ENCODE measurements at places on chromosomes 6 and 20.

GRCh38 chr6:131754088-131754487 lies 43.3 kb upstream of the CTAGE9 start:
- no peak for DNase-seq

DNA sequence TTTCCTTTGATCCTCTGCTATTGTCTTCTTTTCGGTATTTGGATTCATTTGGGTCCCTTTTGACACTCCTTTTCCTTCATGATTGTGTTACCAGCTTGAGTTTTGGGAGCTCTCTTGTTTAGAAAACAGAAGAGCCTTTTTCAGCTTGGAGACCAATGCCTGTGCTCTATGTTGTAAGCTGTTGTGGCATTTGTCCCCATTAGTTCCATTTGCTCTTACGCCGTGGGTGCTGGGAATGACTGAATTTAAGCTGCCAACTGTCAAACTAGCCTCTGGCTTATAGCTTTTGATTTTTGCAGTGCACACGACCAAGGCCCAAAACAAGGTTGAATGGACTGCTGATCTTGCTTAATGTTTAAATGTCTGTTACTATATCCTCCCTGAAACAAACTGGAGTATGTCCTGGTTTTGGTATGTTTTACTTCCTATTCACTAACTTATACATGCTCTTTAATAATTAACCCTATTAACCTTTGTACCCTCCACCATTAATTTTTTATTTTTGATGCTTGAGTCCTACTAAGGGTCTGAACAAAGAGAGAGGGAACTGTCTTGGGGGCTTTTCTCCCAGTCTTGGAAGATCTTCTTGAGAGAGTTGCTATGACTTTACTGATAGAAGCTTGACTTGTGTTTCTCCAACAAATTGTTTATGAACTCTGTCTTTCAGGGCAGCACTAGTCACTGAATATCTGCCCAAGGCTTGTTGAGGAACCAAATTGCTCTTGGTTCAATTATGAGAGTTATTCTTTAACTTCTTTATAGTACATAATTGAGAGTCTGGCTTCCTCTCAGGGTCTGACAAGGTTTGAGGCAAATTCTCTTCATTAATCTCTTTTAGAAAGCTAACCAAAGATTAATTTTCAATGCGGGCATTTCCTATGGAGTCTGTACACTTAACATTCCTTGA lies 100.3 kb upstream of the SIRPG start:
- no peak for DNase-seq

GRCh38 chr20:31987744-31988143 lies 19.8 kb downstream of the XKR7 start:
- no peak for DNase-seq

DNA sequence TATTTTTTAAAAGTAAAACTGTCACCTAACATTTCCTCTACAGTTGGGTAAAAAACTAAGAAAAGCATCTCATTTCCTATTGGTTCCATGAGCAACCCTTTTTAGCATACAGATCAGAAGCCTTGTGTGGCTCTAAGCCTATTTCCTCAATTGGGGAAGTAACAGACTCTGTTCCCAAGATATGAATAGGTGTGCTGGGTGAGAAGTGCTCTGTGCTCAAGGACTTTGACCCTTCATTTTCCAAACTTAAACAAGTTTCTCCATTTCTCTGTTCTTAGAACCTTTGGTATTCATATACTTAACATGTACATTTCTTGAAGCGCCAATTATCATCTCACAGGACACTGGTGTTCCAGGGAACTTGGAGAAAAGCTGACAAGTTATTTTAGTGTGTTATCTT lies 24.1 kb downstream of the CARMIL1 start:
- no peak for DNase-seq

DNA sequence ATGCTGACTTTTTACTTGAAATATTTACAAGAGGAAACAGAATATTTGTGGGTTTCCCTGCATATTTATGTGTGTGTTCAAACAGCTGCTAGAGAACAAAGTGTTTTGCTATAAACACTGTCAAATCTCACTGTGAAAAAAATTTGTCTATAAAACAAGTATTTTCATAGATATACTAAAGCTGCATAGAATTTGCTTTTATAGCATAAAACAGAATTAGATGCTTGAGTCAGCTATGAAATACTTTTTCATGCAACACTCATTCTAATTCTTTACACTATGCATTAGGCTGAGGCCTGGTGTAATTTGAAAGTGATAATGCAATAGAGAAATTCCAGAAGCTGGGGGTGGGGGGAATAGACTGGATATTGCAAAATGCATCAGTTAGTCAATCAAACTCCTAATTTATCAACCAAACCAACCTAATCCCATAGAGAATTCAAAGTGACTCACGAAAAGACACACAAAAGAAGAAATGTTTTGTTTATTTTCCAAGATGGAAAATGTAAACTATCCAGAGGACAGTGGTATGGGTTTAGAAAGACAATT lies 148.2 kb downstream of the LAMA2 start:
- no peak for DNase-seq

DNA sequence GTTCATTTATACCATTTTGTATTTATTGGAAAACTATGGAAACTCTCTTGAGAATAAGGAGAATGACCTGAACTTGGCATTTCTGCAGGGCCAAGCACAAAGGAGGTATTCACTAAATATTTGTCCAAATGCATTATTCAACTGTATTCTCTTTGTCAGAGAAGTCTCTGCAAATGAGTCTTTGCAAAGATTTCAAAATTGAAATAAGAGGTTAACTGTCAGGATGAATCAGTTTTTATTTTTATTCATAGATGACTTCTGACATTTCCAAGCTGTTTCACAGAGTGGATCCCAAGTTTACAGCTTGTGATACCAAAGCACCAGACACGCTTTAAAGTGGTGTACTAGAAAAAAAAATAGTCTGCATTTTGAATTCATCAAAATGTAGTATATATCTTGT lies 131.6 kb downstream of the UTRN start:
- DNase-seq = no peak

DNA sequence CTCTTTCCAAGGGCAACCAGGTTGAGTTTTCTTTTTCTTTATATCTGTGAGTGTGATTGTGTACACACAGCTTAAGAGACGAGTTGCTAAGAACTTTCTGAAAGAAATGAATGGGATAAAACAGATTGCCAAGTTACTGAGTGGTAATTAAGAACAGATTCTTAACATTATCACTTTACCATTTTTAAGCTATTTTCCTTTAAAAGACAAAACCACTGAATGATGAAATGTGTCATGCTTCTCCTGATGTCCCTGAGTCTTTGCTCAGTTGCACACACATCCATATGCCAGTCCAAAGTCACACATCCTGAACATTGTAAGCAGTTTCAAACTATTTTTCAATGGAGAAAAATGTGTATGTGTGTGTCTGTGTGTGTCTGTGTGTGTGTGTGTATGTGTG lies 5.5 kb upstream of the DAAM2 start:
- DNase-seq = no peak

DNA sequence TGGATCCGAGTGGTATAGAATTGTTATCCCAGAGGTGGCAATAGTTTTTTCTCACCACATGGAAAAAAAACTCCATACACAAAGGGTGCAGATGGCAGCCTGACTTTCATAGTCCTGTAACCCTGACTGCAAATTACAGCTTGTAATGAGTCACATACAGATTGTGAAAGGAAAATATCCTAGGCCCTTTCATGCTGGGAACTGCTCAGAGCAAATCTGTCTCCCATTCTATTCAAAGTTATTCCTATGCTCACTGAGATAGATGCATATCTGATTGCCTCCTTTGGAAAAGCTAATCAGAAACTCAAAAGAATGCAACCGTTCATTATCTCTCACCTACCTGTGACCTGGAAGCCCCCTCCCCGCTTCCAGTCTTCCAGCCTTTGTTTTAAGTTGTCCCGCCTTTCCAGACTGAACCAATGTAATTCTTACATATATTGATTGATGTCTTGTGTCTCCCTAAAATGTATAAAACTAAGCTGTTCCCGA lies 108.7 kb upstream of the MAP3K4 start:
- DNase-seq = no peak
